ENCODE measurements at places on chromosomes 3 and 15.

- peak; percentile 60 for DNase-seq
Measured at GRCh38 chr3:69764861-69765260, 25.6 kb downstream of the MITF start.

- no peak for DNase-seq
Measured at GRCh38 chr15:44490622-44491021, 46.3 kb upstream of the EIF3J start.

GRCh38 chr15:101813803-101814534 lies 2.0 kb downstream of the OR4F15 start:
- DNase-seq, result no peak

DNA sequence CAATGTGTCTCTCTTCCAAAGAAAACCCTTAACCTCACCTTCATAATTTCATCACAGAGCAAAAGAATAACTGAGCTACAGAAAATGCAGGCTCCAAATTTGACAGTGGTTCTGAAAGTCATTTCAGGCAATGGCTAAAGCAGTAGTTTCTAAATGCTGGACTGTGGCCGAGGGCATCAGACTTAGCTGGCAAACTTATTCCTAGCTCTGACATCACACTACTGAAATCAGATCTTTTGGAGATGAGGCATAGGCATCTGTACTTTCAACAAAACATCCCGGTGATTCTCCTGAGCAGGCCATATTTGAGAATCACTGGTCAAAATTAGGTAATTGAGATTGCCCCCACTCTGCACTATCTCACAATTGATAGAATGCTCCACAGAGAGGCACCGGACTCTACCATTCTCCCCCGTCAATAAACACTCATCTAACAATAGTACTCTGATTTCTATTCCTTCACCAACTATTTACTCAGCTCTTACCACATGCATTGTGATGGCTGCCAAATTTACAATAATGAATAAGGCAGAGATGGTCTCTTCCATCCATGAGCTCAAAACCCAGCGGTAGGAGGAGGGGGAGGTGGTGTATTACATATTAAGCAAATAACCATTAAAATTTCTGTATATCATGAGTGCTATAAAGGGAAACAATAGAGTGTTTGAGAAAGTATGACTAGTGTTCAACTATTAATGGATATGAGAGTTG lies 57.3 kb upstream of the SPRED1 start:
- DNase-seq, result no peak

GRCh38 chr3:31402117-31402516 lies 130.6 kb upstream of the STT3B start:
- no peak for DNase-seq

DNA sequence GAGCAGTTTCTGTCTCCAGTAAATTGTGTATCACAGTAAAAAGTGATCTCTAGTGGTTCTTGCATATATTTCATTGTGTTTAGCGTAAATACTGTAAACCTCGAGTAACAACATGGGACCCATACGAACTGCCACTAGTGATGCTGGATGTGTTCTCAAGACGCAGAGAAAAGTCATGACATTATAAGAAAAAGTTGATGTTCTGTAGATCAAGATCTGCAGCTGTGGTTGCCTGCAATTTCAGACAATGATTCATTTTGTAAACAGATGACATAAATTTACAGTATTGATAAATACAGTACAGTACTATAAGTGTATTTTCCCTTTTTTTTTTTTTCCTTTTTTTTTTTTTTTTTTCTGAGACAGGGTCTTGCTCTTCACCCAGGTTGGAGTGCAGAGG lies 100.1 kb downstream of the DPH6 start:
- DNase-seq, result no peak

GRCh38 chr15:47415539-47415971 lies 301.8 kb upstream of the SEMA6D start:
- no peak for DNase-seq

DNA sequence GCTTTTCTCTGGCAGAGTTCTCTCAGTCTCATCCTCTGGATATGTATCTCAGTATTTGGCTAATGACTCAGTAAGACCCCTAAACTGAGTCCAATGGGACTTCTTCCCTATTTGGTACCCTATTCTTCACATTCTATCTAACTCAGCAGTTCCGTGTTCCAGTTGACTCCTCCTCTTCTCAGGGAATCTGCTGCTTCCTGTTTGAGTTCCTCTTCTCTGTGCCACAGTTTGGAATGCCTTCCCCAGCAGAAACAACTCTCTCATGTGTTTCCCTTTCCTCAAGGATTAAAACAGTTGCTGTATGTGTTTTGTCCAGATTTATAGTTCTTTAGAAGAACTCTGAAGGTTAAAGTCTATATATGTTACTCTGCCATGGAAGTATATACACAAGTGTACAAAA lies 344.0 kb upstream of the RARB start:
- DNase-seq, result no peak

GRCh38 chr15:31486506-31486905 lies 159.9 kb downstream of the KLF13 start:
- DNase-seq, result no peak

GRCh38 chr15:52788099-52788986 lies 1.8 kb downstream of the ONECUT1 start:
- DNase-seq, result peak; percentile 57

- DNase-seq, result peak; percentile 50
Measured at GRCh38 chr3:10527295-10528001, 22.1 kb upstream of the ATP2B2 start.

- DNase-seq, result no peak
Measured at GRCh38 chr3:120875989-120876388, 32.0 kb upstream of the STXBP5L start.

GRCh38 chr15:38702178-38702912 lies 137.7 kb upstream of the RASGRP1 start:
- peak; percentile 84 for DNase-seq

- DNase-seq, result no peak
Measured at GRCh38 chr15:65550681-65551098, 20.4 kb downstream of the HACD3 start.

DNA sequence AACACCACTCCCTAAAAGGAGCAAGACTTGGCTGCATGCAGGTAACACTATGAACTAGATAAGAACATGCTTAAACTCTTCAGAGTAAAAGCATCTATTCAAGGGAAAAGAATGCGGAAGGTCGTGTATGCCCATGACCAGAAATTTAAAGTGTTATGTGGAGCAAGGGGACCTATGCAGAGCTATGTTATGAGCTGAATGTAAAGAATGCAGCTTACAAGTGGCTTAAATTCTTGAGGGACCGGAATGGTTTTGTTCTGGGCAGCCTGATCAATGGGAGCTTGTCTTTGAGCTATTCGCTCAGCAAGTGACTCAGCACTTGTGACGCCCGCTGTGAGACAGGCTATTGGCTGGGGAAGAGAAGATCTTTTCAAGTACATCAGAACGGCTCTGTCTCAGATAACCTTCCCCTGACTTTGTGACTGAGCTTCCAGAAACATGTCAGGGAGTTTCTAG lies 367.5 kb upstream of the THBS1 start:
- peak; percentile 99 for DNase-seq

- DNase-seq, result peak; percentile 88
Measured at GRCh38 chr3:69288161-69288895, 97.6 kb downstream of the FRMD4B start.

Measured in islet precursor cell (in vitro differentiated cells).